Tibial nerve (tissue), 4 donors: ENCODE measurements at places on chromosomes 3 and 15. TPM values are rescaled to one million over a fixed set of nuclear protein-coding genes. Genes with fewer than 3 reads are reported as not detected.
A peak's percentile ranks its signal among the peaks of the same experiment; 100 is the strongest.

- H3K4me1 ChIP-seq, result no peaks in the 10 kb centered on the region
- DNase-seq, result no peak
- H3K27ac ChIP-seq, result no peak overlapping the region
- H3K4me3 ChIP-seq, result no peak overlapping the region
These were observed 45.8 kb downstream of the PARP15 start for GRCh38 chr3:122623031-122623829.

DNA sequence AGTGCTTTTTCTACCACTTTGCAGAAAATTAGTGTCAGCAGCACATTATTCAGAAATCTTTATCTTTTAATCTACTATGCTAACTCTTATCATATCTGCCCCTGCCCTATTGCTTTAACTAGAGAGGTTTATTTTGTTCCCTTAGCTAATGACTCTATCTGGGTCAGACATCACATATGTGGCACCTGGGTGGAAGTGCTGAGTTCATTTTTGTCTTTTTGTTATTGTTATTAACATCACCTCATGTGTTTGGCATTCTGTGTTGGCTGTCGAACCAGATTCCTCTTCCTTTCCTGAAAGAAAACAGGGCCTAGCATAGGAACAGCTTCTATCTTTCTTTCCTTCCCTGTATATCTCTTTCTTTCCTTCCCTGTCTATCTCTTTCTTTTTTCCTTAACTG, 100.7 kb downstream of the RBMS3 start:
- no peaks in the 10 kb centered on the region for H3K36me3 ChIP-seq
- no peak overlapping the region for H3K27ac ChIP-seq
- H3K4me3 ChIP-seq, result no peak overlapping the region
- no peak for DNase-seq

- no peak for DNase-seq
- H3K27me3 ChIP-seq, result no peaks in the 10 kb centered on the region
- H3K4me1 ChIP-seq, result peaks cover 12% of the 10 kb centered on the region
- no peaks in the 10 kb centered on the region for H3K36me3 ChIP-seq
- no peak overlapping the region for H3K4me3 ChIP-seq
These were observed 14.1 kb downstream of the CTSH start for GRCh38 chr15:78930577-78931388.

Gene SPINK8
- not detected for total RNA-seq

Gene TMPRSS7
- total RNA-seq, result not detected

GRCh38 chr15:47477341-47477740, 240.0 kb upstream of the SEMA6D start:
- no peaks in the 10 kb centered on the region for H3K36me3 ChIP-seq
- H3K27ac ChIP-seq, result peak overlapping the region; percentile 15
- no peak overlapping the region for H3K4me3 ChIP-seq
- peaks cover 6% of the 10 kb centered on the region for H3K4me1 ChIP-seq

Gene CTXN2
- not detected for total RNA-seq

- no peaks in the 10 kb centered on the region for H3K27me3 ChIP-seq
- H3K4me1 ChIP-seq, result no peaks in the 10 kb centered on the region
- no peak overlapping the region for H3K27ac ChIP-seq
- no peak for DNase-seq
- no peak overlapping the region for H3K4me3 ChIP-seq
These were observed 21.0 kb downstream of the CPN2 start for GRCh38 chr3:194330160-194330559.

Gene KATNBL1
- total RNA-seq, result 81.4 TPM

Gene AGBL1
- not detected for total RNA-seq

Gene MYO5A
- total RNA-seq, result 41.5 TPM

Gene PLSCR2
- total RNA-seq, result not detected

- H3K27me3 ChIP-seq, result no peaks in the 10 kb centered on the region
- H3K4me3 ChIP-seq, result no peak overlapping the region
- no peaks in the 10 kb centered on the region for H3K4me1 ChIP-seq
- no peaks in the 10 kb centered on the region for H3K36me3 ChIP-seq
These were observed 101.2 kb downstream of the SCN11A start for GRCh38 chr3:38950581-38950980.

DNA sequence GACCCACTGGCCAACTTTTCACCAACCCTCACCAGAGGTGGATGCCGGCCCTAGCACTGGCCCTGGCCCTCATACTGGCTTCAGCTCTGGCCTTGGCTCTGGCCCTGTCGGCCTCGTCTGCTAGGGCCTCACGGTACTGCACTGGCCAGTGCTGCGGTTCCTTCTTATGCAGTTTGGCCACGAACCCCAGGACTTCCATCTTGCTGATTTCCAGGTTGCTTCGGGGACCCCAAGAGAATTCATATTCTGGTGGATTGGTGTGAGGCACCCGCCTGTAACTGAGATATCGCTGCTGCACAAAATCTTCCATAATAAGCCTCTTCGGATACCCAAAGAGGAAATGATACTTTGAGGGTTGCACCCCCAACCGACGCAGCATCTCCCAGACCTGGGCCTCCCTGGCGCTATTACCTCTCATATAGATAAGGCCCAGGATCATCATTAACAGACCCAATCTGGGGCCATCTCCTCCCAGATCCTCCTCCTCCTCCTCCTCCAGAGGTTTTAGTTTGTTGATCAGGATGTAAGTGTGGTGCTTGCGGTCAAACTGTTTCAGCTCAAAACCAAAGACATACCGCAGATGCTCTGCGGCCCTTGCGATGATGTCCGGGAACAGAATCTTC, 883 bp downstream of the MAGEF1 start:
- no peaks in the 10 kb centered on the region for H3K27me3 ChIP-seq
- H3K4me1 ChIP-seq, result no peaks in the 10 kb centered on the region
- H3K27ac ChIP-seq, result peak overlapping the region; percentile 93
- H3K4me3 ChIP-seq, result peak overlapping the region; percentile 71
- DNase-seq, result no peak
- no peaks in the 10 kb centered on the region for H3K36me3 ChIP-seq

GRCh38 chr3:105800320-105800719, 68.5 kb downstream of the CBLB start:
- no peaks in the 10 kb centered on the region for H3K27me3 ChIP-seq
- H3K4me3 ChIP-seq, result no peak overlapping the region
- no peak overlapping the region for H3K27ac ChIP-seq
